ENCODE measurements at places on chromosomes 6 and 20.

- no peak for DNase-seq
These were observed 143.3 kb upstream of the MAP3K7 start for GRCh38 chr6:90730151-90730673.

GRCh38 chr20:37438464-37439222 is 82.4 kb upstream of the NNAT start:
- DNase-seq: no peak

DNA sequence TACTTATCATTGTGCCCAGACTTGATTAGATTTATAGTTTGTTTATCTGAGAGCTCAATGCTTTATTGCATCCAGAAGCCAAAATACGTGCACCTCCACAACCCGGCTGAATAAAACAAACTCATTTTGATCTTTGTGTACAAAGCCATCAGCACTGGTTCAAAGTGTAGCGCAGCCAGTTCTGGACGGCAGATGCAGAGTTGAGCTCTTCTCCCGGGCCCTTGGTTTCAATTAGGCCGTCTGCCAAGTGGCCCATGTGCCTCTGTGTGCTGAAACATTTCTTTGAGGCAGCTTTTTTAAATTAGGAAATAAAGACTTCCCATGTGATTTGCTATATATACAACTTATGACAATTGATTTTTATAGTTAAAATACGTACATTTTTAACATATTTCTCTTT is 96.2 kb upstream of the RSPO3 start:
- DNase-seq: no peak

DNA sequence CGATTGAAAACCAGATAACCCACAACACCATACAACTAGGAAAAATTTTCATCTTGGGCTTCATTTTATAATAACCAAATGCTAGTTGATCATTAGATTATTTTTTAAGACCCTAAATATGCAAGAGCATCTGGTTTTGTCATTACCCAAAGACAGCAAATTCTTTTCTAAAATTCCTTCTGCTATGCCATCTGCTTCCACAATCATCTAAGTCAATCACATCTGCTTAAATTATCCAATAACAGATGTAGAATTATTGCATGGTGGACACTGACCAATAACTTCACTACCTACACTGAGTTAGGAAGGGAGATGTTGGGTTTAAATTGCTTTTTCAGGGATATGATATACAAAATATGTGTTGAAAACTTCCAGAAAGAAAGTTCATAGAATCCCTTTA is 41.9 kb downstream of the PKHD1 start:
- DNase-seq: no peak

- no peak for DNase-seq
These were observed 51.1 kb downstream of the GTF2H5 start for GRCh38 chr6:158219228-158219627.

GRCh38 chr6:121959501-121959900 is 440.0 kb upstream of the HSF2 start:
- no peak for DNase-seq

DNA sequence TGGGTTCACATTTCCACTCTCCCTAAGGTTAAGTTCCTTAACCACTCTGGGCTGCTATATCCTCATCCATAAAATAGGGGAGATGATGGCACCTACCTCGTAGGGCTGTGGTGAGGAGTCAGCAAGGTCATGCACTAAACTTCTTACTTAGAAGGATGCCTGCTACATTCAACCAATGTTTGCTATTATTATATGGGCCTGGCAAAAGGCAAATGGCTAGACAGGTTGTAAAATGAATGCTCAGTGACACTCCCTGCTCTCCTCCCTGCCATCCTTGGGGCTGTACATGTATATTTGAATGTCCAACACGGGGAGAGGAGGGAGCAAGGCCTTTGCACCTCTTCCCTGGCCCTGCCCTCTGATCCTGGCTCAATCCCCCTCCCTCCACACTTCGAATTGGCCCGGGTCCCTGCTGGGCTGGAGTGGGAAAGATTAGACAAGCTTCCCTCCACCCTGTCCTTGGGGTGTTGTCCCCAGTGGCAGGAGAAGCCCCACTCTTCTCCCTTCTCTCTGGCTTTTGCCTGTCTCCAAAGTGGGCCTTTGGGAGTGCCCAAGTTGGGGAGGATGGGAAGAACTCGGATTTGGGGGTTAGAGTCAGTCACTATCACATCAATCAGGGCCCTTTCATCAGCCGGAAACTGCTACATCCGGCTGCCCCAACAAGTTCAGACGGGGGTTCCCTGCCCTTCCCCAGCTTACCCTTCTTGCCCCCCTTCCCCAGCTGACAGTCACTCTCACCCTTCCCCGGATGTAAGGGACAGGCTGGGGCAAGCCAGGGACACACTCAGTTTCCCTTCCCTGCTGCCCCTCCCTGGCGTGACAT is 36.3 kb upstream of the VEGFA start:
- DNase-seq: no peak

GRCh38 chr20:59831916-59832270 is 101.5 kb downstream of the SYCP2 start:
- DNase-seq: no peak

DNA sequence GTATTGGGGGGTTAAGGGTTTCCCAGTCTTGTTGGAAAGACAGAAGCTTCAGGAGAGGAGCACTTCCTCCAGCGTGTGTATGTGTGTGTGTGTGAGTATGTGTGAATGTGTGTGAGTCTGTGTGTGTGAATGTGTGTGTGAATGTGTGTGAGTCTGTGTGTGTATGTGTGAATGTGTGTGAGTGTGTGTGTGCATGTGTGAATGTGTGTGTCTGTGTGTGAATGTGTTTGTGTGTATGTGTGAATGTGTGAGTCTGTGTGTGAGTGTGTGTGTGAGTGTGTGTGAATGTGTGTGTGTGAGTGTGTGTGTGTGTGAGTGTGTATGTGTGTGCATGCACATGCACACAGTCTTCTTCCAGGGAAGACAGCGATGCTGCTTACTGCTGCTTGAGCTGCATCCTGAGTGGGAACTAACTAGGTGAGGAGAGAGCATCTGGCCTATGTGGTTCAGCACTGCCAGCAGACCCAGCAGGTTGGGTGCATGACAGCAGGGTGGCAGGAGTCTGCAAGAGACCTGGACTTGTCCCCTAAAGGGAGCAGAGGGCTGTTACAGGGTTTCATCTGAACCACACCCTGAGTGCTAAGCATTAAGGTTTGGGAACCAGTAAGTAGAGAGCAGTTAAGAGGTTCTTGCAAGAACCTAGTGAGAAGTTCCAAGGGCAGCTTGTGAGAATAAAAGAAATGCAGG is 22.7 kb upstream of the CCND3 start:
- no peak for DNase-seq

GRCh38 chr6:87391334-87391733 is 16.4 kb upstream of the CFAP206 start:
- DNase-seq: peak; percentile 43

DNA sequence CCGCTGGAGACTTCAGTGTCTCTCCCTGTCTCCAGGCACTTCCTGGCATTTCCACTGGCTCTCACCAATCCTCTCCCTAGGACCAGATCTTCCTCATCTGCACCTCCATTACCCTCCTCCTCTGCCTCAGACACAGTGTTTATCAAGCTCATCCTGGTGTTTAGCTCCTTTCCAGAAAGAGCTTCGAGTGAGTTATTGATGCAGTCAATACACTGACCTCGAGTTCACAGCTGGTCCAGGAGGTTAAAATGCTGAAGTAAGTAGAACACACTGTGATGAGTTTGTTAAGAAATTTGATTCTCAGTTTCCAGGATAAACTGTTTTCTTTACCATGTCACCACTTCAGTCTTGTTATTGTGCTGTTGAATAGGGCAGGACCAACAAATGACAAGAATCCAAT is 42.1 kb upstream of the ARMC2 start:
- no peak for DNase-seq

DNA sequence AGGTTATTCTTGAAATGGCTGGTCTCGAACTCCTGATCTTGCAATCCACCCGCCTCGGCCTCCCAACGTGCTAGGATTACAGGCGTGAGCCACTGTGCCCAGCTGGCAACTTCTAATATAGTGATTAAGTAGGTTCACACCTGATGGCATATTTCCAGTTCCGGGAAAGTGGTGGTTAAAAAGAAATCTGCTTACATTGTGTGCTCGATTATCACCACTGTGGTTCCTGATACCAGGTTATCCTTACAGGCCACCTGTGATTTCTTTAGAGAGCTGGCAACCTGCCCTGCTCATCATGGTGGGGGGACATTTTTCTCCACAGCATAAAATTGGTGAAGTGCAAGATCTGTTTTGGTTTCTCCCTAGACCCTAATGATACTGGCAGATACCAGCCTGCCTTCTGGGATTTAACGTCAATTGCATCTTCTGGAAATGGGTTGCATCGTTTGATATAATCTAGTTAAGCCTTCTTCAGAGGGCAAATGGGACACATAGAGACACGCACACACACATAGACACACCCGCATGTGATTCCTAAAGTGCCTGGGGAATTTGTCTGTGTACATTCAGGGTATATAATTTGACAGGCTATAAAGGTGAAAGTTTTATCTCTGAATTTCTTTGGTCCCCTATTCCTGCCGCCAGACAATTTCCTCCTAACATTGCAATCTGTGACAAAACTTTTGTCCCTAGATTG is 49.7 kb upstream of the CITED2 start:
- DNase-seq: no peak

DNA sequence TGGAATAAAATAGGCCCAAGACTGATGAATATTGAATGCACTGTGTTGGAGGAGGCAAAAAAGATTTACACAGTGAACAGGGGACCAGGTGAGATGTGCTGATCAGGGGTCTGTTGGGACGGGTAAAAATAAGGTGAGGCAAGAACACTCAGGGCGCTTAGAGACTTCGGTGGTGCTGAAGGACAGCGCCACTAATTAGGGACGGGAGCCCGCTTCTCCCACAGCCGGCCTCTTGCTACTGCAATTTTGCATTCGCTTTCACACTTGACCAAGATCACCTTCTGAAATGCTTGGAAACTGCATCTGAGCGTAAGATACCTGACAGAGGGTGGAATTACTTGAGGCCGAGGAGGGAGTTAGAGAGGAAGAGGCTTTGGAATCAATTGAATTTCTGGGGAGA is 7.3 kb downstream of the TFAP2D start:
- DNase-seq: no peak

- peak; percentile 26 for DNase-seq
These were observed 542 bp downstream of the ATP5F1E start for GRCh38 chr20:59031564-59032022.

Data from NCI-H2107 (cell line).